ENCODE measurements at places on chromosomes 7 and 10. TPM values are rescaled to one million over a fixed set of nuclear protein-coding genes. Genes with fewer than 3 reads are reported as not detected.

GRCh38 chr10:75971402-75972211, 540.2 kb downstream of the LRMDA start:
- H3K27me3 ChIP-seq: no peaks in the 10 kb centered on the region
- H3K27ac ChIP-seq: no peak overlapping the region
- H3K4me3 ChIP-seq: no peak overlapping the region
- DNase-seq: no peak
- H3K4me1 ChIP-seq: no peaks in the 10 kb centered on the region
- H3K36me3 ChIP-seq: no peaks in the 10 kb centered on the region

RTKN2 gene
- 1.6 TPM for total RNA-seq

- no peaks in the 10 kb centered on the region for H3K27me3 ChIP-seq
- no peak overlapping the region for H3K27ac ChIP-seq
- no peaks in the 10 kb centered on the region for H3K36me3 ChIP-seq
- no peak overlapping the region for H3K4me3 ChIP-seq
- no peak for DNase-seq
Measured at GRCh38 chr7:67484244-67484751, 487.7 kb downstream of the TYW1 start.

PSMC2 gene
- 209 TPM for total RNA-seq

- H3K4me1 ChIP-seq: no peaks in the 10 kb centered on the region
- no peak for DNase-seq
Measured at GRCh38 chr10:51117794-51118193, 43.5 kb downstream of the PRKG1 start.

DNA sequence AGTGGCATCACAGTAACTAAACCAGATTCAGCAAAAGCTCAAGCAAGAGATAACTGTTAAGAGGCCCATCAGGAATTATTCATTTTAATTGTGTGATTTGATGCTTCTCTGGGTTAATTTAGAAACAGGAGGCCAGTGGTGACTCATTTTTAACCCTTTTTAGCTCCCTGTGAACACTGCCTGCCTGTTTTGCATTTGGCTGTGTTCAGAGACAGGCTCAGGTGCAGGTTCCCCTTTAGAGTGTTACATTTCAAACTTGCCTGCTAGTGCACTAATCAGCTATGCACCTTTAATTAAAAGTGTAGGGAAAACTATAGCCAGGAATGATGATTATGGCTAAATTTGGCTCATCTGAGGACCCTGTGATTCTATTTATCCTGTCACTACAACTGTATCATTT, 6.5 kb downstream of the STAMBPL1 start:
- no peaks in the 10 kb centered on the region for H3K36me3 ChIP-seq
- no peak overlapping the region for H3K4me3 ChIP-seq
- no peak overlapping the region for H3K27ac ChIP-seq
- no peak for DNase-seq
- H3K27me3 ChIP-seq: no peaks in the 10 kb centered on the region
- peaks cover 64% of the 10 kb centered on the region for H3K4me1 ChIP-seq

GRCh38 chr10:93060887-93061593, 442 bp downstream of the CYP26C1 start:
- H3K27me3 ChIP-seq: no peaks in the 10 kb centered on the region
- H3K4me3 ChIP-seq: no peak overlapping the region
- H3K36me3 ChIP-seq: no peaks in the 10 kb centered on the region
- H3K27ac ChIP-seq: no peak overlapping the region
- peaks cover 10% of the 10 kb centered on the region for H3K4me1 ChIP-seq
- DNase-seq: no peak

- no peaks in the 10 kb centered on the region for H3K27me3 ChIP-seq
- DNase-seq: no peak
- no peak overlapping the region for H3K27ac ChIP-seq
- H3K36me3 ChIP-seq: no peaks in the 10 kb centered on the region
- H3K4me3 ChIP-seq: no peak overlapping the region
Measured at GRCh38 chr7:157609932-157610640, 273.3 kb downstream of the DNAJB6 start.

- no peak for DNase-seq
- no peaks in the 10 kb centered on the region for H3K4me1 ChIP-seq
- no peak overlapping the region for H3K27ac ChIP-seq
- H3K27me3 ChIP-seq: no peaks in the 10 kb centered on the region
- H3K4me3 ChIP-seq: no peak overlapping the region
Measured at GRCh38 chr10:51020200-51020599, 54.1 kb upstream of the PRKG1 start.

DNA sequence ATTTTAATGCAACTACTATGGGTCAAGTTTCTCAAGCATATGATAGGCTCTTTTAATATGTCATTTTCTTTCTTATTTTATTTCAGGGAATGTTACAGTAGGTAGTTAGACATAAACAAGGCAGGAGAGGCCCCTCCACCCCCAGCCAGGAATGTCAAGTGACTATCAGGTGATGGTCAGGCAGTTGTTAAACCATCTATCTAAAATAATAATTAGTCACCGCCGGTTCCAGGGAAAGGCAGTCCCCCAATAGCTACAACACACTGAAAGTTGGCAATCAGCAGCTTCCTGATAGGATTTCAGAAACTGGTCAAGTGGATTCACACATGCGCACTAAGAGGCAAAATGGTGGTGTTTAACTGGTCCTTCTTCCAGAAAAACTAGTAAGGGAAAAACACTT, 9.3 kb downstream of the OLAH start:
- no peak overlapping the region for H3K4me3 ChIP-seq
- H3K27me3 ChIP-seq: no peaks in the 10 kb centered on the region
- no peak for DNase-seq
- H3K27ac ChIP-seq: no peak overlapping the region
- H3K36me3 ChIP-seq: no peaks in the 10 kb centered on the region
- no peaks in the 10 kb centered on the region for H3K4me1 ChIP-seq

GPR15LG gene
- total RNA-seq: not detected

HOXA9 gene
- total RNA-seq: not detected

Measured in CD8-positive, alpha-beta memory T cell (primary cell).